ENCODE measurements at places on chromosomes 13 and 19. TPM values are rescaled to one million over a fixed set of nuclear protein-coding genes. Genes with fewer than 3 reads are reported as not detected.

ZNF805 gene
- polyA plus RNA-seq: 4.9 TPM

COX6B2 gene
- polyA plus RNA-seq: 0.65 TPM

NCR1 gene
- polyA plus RNA-seq: 0.35 TPM

LAIR1 gene
- 10.0 TPM for polyA plus RNA-seq

GPR42 gene
- not detected for polyA plus RNA-seq

ZIM2 gene
- polyA plus RNA-seq: 4.2 TPM

CEACAM3 gene
- polyA plus RNA-seq: not detected

INTS6 gene
- polyA plus RNA-seq: 17.8 TPM

RANBP3 gene
- 47.9 TPM for polyA plus RNA-seq

TMEM91 gene
- polyA plus RNA-seq: 6.8 TPM

SIGLEC11 gene
- polyA plus RNA-seq: 0.93 TPM

HSPB6 gene
- polyA plus RNA-seq: 816 TPM

CALR3 gene
- not detected for polyA plus RNA-seq

ZNF543 gene
- 7.4 TPM for polyA plus RNA-seq

PSG1 gene
- not detected for polyA plus RNA-seq

CATSPERD gene
- not detected for polyA plus RNA-seq

SMG9 gene
- polyA plus RNA-seq: 40.9 TPM

DNA sequence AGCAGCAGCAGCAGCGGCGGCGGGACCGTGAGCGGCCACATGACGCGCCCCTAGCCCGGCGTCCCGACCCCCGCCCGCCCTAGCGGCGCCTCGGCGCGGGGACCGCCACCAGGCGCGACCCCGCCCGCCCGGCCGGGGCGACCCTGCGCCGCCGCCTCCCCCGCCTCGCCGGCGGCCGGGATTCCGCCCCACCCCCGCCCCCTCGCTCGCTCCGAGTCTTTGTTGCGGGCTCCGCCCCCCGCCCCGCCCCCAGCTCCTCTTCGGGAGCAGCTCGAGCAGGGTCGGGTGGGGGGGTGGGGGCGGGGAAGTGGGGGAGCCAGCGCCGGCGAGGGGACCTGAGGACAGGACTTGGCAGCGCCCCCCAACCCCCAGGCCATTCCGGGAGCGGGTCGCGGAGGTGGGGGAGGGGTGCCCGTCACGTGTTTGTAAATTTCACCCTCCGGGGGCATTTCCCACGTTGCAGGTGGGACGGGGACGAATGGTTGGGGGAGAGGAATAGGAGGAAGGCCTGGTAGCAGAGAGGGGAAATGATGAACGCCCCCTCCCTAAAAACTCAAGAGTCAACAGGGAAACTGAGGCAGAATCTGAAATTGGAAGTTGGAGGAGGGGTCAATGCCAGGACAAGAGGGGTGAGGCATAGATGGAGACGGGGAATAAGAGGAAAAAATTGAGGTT is at the start of gene OLFM2:
OLFM2 (minus strand) TSS at position 190 of the 675 bp plus-strand sequence; CDS start at position 41, 149 bp downstream.
- no peak for DNase-seq

- no peak for DNase-seq
These were observed 19.3 kb downstream of the AP1M1 start for GRCh38 chr19:16216744-16217670.

DNA sequence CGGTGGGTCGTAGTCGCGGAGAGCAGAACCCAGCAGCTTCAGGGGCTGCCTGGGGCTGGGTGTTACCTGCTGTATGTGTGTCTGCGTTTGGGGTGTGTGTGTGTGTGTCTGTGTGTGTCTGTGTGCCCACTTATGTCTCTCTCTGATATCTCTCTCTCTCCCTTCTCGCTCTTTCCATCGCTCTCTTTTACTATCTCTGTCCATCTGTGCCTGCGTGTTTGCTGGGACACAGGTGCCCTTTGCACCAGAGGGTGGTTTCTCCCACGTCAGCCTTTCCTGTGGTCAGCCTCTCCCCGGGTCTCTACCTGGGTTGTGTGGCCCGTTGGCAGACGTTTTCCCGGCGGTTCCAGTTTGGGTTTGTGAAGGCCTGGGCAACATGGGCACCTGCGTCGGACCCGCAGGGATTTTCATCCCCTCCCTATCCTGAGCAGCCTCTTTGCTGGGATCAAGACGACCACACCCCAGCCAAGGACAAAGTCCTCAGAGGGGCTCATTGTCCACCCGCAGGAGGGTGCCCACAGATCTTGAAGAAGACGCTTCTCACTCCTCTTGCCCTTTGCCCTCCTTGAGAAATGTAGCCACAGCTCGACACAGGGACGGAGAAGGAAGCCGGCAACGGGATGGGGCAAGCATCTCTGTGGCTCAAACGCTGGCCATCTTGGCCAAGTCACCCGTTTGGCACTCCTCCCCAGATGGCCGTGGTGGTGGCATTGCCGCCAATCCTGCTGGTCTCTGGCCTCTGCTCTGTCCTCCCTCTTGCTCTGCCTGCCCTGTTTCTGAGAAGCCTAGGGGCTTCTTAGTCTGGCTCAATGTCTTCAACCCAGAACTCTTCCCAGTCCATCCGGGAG is 43.3 kb downstream of the ZNF146 start:
- DNase-seq: no peak

- DNase-seq: no peak
These were observed 533 bp downstream of the TNFSF9 start for GRCh38 chr19:6531163-6531955.

DNA sequence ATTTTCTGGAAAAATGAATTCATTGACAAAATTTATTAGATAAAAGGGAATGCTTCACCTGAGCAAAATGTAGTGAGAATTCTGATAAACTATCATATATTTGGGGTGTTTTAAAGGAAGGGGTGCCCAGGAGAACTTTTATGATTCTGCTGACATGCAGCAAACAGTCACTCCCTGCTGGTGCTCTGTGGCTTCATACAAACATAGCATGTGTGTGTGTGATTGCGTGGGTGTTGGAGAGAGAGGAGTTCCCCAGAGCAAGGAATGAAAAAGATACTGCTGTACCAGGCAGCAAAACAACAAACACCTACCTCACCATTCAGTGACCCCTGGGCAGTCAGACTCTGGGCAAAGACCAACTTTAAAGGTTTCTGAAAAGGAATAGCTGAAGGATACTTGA is 546.7 kb downstream of the RFC3 start:
- no peak for DNase-seq

DNA sequence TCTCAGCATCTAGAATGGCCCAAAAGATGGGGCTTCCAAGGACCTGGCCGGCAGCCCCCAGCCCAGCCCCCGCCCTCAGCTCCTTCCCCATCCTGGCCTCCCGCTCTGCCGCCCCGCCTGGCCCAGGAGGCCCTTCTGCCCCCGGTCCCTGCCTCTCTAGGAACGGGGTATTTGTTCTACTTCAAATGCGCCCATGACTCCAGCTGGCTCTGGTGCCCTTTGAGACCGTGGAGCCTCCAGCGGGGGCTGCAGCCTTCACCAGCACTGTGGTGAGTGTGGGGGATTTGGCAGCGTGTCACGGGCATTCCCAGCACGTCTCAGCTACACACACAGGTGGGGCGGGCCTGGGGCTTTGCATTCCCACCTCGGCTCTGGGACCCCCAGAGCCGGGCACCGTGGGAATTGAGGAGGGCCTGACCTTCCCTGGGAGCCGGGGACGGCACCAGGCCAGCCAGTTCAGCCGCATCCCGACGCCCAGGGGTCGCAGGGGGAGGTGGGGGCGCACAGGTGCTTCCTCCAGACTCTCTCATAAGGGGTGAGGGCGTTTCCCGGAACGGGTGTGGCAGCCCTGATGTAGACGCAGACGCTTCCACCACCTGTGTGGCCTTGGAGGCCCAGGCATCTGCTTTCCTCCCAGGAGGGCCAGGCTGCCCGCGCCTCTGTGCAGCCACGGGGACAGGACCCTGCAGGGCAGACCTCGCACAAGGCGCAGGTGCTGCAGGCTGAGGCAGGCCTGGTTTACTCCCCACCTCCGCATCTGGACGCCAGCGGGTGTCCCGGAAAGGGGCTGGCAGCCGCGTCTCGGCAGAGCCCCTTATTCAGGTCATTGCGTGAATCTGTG is 947 bp downstream of the ATP4B start:
- DNase-seq: no peak

DNA sequence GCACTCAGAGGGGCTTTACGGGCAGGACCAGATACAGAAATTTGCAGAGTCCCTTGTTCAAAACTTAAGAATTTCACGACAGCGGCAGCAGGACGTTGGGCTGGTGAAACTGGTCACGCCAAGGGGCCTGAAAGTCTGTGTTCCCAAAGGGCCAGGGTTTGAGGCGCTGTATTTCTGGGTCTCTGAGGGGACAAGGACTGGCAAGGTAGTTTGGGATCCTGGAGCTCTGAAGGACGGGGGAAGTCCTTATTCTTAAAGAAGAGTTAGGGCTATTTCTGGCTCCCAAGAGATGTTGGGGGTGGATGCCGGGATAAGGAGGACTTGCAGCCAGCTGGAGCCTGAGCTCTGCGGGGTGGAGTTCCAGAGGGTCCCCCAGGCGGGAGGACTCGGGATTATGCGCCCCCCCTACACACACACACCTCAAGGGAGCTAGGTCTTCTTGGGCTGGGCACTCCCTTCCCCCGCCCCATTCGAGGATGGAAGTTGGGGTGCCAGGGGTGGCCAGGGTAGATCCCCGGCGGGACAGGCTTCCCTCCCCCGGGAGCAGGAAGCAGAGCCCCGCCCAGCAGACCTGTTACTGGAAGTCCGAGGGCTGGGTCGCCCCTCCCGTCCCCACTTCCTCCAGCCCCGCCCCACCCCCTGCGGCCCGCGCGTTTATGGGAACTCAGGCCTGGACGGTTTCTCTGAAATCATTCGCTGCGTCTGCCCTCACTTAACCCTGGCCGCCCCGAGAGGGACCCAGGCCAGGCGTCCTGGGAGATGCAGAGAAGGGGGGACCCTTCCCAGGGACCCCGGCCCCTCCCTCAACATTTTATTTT is 5.6 kb downstream of the BCL3 start:
- peak; percentile 75 for DNase-seq

- no peak for DNase-seq
These were observed 190.2 kb downstream of the GPC6 start for GRCh38 chr13:93416736-93417355.

GRCh38 chr19:16688084-16688483 is 27.1 kb downstream of the TMEM38A start:
- no peak for DNase-seq

DNA sequence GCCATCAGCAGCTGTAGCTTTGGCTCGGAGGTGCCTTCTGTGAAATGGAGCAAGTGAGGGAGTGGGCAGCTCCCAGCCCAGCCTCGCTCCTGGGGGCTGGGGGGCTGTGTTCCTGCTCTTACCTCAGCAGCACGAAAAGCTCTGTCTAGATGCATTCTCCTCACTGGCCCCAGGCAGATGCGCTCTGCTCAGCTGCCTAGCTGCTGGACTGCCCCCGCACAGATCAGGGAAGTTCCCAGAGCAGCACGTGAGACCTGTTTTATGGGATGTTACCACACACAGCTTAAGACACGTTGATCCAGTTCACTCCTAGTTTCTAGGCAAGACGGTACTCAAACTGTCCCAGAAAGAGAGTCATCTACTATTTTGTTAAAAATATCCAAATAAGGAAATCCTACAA is 13.6 kb downstream of the LCP1 start:
- no peak for DNase-seq

- no peak for DNase-seq
These were observed 6.8 kb downstream of the LHFPL6 start for GRCh38 chr13:39596176-39596575.

- DNase-seq: no peak
These were observed 15.9 kb upstream of the NOP53 start for GRCh38 chr19:47729468-47729798.

GRCh38 chr19:29843180-29844051 is 31.6 kb downstream of the CCNE1 start:
- DNase-seq: peak; percentile 54

DNA sequence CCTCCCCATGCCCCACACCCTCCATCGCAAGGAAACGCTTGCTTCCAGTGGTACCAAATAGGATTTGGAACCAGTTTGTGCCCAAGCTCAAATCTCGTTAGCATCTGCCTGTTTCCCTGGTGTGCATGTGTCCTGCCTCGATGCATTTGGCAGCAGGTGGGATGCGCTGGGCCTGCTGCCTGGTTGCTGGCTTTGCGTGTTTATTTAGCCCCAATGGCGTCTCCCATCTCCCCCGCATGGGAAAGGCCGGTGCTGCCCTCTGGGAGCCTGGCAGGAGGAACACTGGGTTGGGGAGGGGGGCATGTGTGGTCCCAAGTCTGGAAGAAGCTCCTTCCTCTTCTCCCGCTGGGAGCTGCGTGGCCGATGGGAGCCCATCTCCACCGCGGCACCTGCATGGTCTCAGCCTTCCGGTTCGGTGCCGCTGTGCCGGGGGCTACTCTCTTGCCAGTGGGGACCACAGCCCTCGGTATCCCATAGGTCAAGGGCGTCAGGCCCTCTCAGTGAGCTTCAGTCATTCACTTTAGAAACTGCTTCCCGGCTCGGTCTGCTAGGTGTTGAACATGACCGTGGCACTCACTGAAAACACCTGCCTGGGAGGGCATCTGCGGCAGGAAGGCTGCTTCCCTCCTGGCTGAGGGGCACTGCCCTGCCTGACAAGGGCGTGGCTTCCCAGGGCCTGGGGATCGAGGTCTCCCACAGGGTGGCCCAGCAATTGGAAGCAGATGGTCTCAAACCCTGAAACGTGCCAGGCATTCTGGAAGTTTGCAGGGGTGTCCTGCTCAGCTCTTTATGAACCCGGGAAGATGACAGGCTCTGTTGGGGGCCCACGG is 11.8 kb upstream of the F7 start:
- DNase-seq: no peak

DNA sequence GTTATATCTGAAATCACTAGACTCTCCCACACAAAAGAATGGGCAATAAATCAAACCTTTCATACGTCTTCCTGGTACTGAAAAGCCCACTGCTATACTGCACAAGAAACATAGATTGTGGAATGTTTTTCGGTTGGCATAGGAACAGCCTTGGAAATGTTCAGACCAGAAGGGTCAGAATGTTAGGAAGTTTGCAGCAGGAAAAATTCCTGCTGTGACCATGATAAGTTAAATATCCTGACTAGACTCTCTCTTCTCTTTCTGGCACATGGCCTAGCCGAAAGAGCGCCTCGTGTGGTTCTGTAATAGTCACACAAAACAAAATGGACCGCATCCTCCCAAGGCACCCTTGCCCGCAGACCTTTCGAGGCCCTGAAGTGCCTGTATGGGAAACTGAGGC is 427.2 kb downstream of the COG6 start:
- DNase-seq: no peak

- DNase-seq: no peak
These were observed 446.7 kb downstream of the KCTD12 start for GRCh38 chr13:76439546-76439945.

GRCh38 chr19:48872884-48873475 is 759 bp downstream of the PPP1R15A start:
- peak; percentile 87 for DNase-seq

GRCh38 chr19:1651568-1652291 is 685 bp downstream of the TCF3 start:
- DNase-seq: peak; percentile 62

GRCh38 chr13:34842466-34842865 is 99.6 kb upstream of the NBEA start:
- DNase-seq: no peak
